Stimulated activated CD8-positive, alpha-beta memory T cell treated with anti-CD3 and anti-CD28 coated beads, Interleukin-4, amount 100 ng/mL, for 1 hour (primary cell): ENCODE measurements at places on chromosomes 3 and 15.

DNA sequence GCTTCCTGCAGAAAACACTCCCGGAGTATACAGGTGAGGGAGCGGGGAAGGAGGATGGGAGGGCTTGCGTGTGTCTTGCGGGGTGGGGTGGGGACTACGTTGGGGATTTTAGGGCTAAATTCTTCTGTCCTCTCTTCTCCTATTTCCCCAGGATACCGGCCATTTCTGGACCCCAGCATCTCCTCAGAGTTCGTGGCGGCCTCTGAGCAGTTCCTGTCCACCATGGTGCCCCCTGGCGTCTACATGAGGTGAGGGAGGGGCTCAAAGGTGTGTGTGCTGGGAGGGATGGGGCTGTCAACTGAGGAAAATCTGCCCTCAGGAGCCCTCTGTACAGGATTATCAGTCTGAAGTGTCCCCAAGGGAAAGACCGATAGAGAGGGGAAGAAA lies 6.6 kb downstream of the DUOX1 start:
- no peak for DNase-seq

DNA sequence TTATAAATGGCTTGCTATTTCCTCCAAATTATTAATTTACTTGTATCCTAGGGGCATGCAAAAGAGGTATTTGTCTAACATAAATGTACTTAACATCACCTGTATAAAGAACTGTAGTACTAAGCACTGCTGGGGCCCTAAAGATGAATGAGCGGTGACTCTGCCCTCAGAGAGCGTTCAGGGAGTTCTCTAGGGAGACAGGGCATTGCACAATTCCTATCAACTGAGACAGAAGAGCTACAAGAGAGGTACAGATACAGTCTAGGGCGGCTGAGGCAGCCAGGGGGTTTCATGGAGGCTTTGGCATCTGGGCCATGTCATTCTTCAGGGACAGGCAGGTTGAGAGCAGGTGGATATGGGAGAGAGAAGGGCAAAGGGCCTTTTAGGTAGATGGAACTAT lies 39.9 kb upstream of the PARL start:
- no peak for DNase-seq

GRCh38 chr3:65886391-65886790 lies 152.3 kb downstream of the MAGI1 start:
- no peak for DNase-seq

DNA sequence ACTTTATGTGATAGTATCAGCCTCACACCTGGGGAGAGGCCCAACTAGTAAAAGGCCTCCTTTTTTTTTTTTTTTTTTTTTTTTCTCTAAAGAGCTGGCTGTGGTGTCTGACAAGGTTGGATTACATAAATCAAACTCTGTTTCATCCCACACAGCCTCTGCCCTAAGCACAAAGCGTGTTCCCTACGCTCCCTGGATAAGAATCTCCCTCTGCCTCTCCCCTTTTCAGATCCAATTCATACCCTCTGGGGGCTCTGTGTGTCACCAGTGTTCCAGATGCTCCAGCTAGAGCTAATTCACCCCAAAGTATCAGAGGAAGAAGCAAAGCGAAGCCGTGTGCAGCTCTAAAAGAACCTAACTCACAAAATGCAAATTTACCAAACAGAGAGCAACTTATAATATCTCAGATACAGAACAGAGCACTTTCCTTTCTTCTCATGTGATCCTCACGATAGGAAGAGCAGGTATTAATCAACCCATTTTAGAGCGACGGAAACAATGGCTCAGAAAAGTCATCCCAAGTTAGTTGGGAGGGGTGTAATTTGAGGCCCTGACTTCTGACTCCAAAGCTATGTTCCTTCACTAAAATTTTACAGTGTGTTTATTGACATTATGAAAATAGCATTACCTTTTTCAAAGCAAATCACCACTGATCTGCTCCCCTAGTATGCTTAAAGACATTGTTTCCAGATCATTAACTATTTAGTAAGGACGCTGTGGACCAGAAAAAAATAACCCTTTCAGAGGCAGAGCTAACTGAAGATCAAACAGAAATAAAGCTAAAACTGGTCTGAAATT lies 12.4 kb downstream of the BMF start:
- no peak for DNase-seq

DNA sequence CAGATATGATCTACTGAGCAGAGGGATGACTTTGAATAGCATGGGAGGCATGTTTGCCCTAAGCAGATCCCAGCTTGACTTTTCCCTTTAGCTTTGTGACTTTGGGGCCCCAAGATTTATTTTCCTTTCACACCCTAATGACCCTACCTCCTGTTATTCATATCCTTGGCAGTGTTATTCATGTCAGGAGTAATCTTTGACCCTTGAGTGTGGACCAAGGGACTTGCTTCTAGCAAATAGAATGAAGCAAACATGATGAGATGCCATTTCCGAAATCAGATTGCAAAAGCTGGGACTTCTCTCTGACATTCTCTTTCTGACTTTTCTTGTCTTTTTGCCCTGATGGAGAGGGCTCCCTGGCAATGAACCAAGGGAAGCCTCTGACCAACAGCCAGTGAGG lies 415.4 kb upstream of the PROK2 start:
- DNase-seq: no peak

DNA sequence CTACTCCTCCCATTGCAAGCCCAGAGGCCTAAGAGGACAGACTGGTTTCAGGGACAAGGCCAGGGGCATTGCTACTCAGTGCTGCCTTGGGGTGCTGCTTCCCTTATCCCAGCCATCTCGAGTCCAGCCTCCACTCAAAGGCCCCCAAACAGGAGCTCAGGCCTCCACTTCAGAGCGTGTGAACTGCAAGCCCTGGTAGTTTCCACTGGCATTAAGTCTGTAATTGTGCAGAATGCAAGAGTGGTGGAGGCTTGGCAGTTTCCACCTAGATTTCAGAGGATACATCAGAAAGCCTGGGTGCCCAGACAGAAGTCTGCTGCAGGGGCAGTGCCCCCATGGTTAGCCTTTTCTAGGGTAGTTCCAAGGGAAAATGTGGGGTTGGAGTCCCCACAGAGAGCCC lies 192.8 kb upstream of the ST8SIA2 start:
- no peak for DNase-seq

- no peak for DNase-seq
Observed at GRCh38 chr3:141050576-141051442, at the start of gene SPSB4. Gene SPSB4, plus strand, starts transcription at chr3:141051347. Its CDS starts 14,758 bp downstream, at chr3:141066105.

DNA sequence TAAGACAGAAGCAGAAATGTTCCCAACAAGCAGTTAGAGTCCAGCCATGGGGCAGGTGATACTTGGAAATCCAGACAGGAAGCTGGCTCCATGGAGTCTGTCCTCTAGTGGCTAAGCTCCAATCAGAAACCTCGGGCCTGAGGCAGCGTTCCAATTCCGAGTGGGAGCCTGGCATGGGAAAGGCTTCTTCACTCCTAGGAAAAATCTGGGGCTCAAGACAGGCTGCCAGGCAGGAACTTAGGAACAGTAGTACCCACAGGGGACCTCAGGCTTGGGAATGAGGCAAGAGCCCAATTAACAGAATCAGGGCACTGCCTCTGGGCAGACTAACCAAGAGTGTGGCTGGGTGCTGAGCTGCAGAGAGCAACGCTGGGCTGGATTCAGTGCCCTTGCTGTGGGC lies 6.2 kb upstream of the ATP13A4 start:
- no peak for DNase-seq
